ENCODE measurements at places on chromosomes 3 and 15.
A peak's percentile ranks its signal among the peaks of the same experiment; 100 is the strongest.

- DNase-seq, result peak; percentile 60
Measured at GRCh38 chr3:30231277-30232141, 374.9 kb upstream of the TGFBR2 start.

DNA sequence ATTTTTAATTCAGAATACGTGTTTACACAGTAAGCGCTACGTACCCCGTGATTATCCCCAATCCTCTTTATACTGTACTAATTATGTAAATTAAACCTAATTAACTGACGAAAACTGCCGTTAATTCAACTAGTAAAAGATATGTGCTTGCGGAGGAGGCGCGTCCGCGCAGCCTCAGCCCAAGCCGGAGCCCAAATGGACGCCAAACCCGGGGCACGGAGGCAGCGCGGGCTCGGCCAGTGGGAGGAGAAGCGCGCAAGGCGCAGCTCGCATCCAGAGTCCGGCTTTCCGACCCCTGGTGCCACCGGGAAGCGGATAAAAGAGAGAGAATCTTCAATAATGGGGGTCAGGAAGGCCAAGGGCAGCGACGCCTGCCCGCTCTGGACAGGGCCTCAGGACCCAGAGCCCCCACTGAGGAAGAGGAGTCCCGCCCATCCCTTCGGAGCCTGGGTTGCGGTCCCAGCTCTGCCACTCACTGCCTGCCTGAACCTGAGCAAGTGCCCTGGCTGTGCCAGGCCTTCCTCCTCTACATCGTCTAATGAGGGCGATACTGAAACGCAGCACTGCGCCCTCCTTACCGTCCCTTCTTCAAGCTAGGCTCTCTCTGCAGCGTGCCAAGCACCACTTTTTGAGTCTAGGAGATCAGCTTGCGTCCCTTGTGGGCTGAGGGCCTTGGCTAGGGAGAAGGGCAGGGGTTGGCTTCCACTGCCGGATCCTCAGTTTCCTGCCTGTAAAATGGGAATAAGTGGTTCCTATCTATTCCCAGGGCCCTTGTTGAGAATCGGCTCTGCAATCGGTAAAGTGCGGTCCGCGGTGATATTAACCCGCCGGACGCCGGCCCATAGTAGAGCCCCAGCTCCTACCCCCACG is 5.0 kb upstream of the SKOR1 start:
- no peak for DNase-seq

DNA sequence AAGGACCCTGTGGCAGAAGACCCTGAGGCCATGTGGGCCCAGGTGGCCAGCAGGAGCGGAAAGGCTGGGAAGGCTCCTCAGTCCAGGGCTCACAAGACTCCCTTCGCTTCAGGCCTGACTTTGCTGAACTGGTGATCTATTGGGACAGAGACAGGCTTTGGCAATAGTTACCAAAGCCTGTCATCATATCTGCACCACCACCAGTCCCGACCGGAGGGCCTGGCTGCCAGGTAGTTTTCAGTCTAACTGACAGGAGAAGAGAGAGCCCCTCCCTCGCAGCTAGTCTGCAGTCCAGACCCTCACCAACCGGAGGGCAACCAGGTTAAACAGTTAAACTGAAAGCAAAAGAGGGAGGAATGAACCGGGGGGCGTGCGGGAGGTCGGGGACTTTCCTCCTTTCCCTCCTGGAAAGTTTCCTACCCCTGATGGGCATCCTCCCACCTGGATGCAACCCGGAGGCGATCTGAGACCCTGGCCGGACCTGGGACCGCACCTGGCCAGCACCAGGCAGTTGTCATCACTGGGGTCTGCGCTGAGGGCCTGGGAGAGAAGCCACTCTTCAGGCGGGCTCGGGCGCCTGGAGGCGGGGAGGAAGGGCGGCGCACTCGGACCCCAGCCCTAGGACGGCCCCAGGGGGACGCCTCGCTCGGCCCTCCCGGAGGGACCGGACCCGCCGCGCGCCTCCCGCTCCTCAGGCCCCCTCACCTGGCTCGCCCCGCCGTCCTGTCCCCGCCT is 435 bp downstream of the RAB27A start:
- peak; percentile 82 for DNase-seq

DNA sequence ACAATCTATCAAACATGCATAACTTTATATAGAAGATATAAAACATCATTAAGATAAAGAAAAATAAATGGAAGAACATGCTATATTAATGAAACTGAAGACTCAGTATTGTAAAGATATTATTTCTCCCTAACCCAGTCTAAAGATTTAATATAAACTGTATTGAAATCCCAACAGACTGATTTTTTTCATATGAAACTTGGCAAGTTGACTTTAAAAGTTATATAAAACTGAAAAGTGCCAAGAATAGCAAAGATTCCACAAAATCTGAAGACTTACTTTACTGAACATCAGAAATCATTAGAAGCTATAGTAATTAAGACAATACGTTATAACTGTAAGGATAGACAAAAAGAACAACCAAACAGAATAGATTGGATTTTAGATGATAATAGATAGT is 531.3 kb upstream of the MCTP2 start:
- no peak for DNase-seq

DNA sequence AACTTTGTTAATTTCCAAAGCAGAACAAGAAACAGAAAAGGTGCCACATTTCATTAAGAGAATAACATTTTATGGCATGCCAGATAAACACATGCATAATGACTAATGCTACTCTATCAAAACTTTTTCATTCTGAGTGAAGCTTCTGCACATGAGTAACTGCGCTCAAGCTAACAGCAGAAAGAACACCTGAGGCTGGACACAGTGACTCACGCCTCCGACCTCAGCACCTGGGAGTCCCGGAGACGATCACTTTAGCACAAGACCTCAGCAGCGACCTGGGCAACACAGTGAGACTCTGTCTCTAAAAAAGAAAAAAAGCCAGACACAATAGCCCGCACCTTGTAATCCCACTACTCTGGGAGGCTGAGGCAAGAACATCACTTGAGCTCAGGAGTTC is 70.6 kb downstream of the ACAP2 start:
- no peak for DNase-seq

DNA sequence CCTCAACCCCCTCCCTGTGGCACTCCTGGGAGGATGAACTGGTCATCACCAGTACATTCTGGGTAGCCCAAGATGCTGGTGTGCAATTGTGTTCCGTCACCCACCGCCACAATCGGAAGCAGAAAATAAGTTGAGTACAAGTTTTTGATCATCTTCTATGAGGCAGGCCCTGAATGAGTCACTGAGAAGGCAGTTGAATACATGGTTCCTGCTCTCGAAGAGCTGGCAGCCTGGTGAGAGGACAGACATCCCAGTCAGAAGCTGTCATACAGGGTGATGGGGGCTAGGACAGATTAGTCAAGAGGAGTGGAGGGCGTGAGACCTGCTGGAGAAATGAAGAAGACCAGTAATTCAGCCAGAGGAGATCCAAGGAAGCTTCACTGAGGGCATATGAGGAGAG is 6.2 kb downstream of the CEMIP start:
- DNase-seq, result no peak

DNA sequence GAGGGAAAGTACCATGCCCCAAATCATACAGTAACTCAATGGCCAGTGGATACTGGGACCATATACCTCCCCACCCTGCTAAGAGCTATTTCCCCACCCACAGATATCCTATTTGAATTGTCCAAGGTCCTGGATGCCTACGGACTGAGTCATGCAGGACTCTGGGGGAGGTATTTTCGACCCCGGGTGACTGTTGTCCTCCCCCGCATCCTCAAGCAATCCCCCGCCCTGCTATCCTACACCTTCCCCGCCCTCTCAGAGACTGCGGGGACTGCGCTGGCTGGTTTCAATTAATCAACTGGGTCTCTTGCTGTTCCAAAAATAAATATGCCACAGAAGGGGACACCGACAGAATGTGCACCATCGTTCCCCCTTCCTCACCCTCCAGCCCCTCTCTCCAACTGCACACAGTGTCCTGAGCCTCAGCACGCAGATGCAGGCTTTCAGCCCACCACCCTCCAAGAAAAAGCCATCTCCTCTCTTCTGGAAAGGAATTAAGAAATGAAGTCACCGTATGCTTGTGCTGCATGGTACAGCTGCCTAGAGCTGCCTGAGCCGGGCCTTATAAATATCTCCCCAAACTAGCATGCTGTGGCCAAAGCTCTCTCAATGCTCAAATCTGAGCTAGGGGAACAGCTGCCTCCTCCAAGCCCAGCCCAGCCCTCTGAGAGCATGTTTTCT is 8.1 kb downstream of the CAV3 start:
- DNase-seq, result no peak

DNA sequence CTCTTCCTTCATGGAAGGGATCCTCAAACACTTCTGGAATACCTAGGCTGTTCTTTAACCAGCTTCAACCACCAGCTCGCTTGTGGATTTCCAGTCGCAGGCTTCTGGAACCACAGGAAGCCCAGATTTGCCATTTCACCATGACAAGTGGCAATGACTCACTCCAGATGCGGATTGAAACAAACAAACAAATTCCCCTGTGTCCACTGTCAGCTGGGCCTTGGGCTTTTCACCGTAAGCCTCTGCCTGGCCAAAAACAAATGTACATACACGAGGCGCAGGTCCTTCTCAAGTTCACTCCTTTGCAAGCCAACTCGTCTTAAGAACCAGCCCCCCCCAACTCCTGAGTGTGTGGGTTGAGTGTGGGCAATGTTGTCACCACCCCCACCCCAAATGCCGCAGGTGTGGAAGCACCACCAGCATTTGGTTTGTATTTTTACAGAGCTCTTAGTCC is 8.8 kb downstream of the BCL6 start:
- DNase-seq, result no peak

GRCh38 chr3:33428734-33429133 is 11.5 kb downstream of the UBP1 start:
- DNase-seq, result no peak

GRCh38 chr3:54954022-54954421 is 26.2 kb upstream of the LRTM1 start:
- DNase-seq, result no peak

- DNase-seq, result no peak
Measured at GRCh38 chr3:115792206-115792955, 169.1 kb downstream of the GAP43 start.

- DNase-seq, result no peak
Measured at GRCh38 chr15:66779331-66780009, 77.4 kb downstream of the SMAD6 start.

GRCh38 chr3:56751056-56751707 is 50.6 kb downstream of the ARHGEF3 start:
- no peak for DNase-seq

GRCh38 chr3:8336456-8336855 is 165.2 kb upstream of the LMCD1 start:
- DNase-seq, result no peak

- no peak for DNase-seq
Measured at GRCh38 chr3:52097851-52098507, 41.6 kb upstream of the DUSP7 start.

DNA sequence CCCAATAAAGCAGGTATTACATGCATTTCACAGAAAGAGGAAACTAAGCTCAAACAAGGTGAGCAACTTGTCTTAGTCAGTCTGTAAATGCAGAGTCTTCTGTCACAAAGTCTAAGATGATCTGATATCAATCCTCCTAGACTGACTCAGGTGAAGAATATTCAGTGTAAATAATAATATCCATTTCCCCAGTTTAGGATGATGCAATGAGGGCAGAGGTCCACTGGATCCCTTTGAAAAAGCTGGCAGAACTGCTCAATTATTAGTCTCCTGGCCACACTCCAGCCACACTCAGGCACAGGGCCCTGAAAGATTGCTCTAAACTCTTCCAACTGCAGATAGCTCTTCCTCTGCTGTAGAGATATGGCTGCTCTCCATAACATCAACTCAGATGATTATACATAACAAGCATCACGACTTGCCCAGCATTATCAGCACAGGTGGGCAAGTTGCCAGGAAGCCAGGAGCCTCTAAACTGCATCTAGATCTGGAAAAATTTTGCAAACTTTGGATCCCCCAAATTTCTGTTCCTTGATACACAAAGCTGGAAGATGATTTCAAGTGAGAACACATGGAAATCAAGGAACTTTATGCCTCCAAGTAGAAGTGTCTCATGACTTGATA is 129.8 kb upstream of the CPNE4 start:
- no peak for DNase-seq

- no peak for DNase-seq
Measured at GRCh38 chr3:34261001-34261385, 462.6 kb downstream of the PDCD6IP start.

DNA sequence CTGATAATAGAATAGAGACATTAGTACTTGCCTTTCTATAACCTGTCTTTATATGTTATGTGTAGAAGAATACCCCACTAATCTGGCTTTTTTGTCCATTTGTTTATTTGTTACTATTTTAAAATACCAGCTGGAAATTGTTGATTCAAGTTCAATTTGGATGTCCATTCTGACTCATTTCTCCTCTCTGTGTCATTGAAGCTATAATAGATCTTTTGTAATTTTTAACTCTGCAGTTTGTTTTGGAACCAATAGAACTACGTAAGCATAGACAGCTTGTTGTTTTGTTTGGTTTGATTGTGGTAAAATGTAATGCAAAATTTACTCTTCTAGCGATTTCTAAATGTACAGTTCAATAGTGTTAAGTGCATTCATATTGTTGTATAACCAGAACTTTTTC is 390.4 kb downstream of the ZIC1 start:
- no peak for DNase-seq

GRCh38 chr3:170836491-170836890 is 33.5 kb downstream of the RPL22L1 start:
- no peak for DNase-seq

DNA sequence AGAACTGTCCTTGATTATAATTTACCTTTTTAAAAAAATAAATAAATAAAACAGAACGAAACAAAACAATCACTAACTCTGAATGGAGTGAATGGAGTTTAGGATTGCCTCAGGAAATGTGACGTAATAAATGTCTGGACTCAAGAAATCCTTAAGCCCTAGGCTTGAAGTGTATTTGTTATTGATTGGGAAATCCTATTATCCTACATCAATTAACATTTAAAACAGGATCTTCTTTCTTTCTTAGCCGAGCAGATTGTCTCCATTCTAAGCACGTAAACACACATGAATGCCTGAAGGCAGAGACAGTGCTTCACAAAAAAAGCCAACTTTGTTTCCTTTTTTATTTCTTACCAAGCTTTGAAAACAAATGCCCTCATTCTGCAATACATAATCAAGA is 33.4 kb downstream of the KAT2B start:
- DNase-seq, result no peak

GRCh38 chr3:136078421-136079364 is 113.2 kb downstream of the PPP2R3A start:
- peak; percentile 74 for DNase-seq

GRCh38 chr15:76223521-76223920 is 87.7 kb downstream of the ETFA start:
- DNase-seq, result no peak

DNA sequence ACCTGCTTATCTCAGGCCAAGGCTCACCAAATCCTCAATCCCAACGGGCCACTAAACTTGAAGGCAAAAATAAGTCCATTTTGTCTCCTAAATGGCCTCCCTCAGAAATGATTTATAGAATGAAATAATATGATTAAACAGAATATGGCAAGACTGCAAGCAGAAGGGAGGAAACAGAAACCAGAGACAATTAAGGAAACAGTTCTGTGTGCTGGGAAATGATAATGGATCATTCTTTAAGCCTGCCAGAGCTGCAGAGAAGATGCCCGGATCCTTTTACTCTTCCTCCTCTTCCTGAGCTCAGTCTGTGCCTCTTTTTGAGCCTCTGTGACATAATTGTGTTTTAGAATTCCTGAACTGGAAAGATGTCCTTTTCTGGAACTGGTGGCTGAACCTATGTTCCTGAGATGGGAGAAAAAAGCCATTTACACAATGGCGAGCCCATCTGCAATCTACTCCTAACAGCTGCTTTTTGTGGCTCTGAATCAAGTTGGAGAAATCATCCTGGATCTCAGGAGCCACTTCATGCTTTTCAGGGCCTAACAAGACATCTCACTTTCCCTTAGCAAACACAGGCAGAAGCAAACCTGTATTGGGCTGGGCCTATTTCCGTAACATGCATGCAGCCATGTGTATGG is 2.8 kb upstream of the ABHD2 start:
- no peak for DNase-seq

All from AML-193 (cell line).